ENCODE measurements at places on chromosomes 11 and 22.

DNA sequence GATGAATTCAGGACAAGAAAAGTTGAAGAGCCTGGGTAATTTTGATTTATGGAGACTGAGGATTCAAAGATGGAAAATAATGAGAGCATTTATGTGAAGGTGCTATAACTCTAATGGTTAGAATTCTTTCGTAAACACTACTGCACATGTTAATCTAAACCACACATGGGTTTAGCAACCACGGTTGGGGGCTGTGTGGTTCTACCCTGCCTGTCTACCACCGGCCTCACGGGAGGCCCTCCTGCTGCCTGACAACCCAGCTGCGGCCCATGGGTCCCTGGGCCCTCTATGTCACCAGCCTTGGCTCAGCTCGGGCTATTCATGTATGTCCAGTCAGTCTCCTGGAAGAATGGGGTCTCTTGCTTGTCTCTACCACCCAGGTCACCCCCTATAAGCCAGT, 68.5 kb upstream of the ARFGAP3 start:
- no peak for DNase-seq

- DNase-seq, result peak; percentile 10
Measured at GRCh38 chr11:47656260-47656885, 14.0 kb upstream of the MTCH2 start.

DNA sequence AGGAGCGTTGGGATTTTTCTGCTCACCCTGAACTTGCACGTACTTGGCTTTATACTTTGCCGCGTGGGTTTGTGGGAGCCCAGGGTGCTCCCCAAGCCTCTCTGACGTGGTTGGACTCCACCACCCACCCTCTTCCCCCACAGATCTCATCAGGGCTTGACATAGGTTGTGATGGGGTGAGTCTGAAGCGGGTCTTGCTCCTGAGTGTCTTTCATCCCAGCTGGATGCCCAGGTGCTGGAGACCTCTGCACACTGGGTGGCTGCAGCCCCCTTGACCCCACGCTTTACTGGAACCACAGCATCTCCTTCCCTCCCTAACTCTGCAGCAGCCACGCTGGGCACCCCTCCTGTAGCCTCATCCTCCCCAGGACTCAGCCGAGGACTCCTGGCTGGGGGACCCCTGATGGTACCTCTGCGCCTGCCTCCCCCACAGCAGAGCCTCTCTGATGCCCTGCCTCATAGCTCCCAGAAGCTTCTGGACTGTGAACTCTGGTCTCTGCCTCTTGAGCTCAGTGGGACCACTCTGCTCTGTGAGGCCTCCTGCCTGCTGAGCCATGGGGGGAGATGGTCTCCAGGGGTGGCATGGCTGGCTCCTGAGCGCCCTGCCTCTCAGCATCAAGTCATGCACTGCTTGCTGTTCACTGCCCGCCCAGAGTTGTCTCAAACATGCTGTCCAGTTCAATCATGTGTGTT, 45.2 kb downstream of the MYEOV start:
- no peak for DNase-seq

GRCh38 chr11:10605941-10606381, 37.5 kb upstream of the LYVE1 start:
- no peak for DNase-seq

- DNase-seq, result peak; percentile 52
Measured at GRCh38 chr11:111378861-111379601, at the start of gene POU2AF1. Gene POU2AF1 (minus strand): TSS chr11:111379275. CDS start chr11:111379177, 98 bp downstream.

DNA sequence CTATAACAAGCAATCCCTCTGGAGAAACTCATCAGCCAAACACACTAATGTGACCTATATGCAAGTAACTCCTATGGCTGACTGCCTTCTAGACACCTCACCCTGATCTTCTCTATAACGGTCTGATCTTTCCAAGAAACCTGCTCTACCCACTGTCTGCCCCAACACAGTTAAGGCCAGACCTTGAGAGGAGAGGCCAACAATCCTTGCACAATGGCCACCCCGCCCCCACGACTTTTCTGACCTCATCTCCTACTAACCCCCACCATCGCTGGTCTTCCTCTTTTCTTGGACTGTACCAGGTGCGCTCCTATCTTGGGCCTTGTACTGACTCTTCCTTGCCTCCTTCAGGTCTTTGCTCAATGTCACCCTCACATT, 12.5 kb downstream of the HIRA start:
- DNase-seq, result no peak

GRCh38 chr22:46935506-46936377, 173.3 kb downstream of the TBC1D22A start:
- no peak for DNase-seq

DNA sequence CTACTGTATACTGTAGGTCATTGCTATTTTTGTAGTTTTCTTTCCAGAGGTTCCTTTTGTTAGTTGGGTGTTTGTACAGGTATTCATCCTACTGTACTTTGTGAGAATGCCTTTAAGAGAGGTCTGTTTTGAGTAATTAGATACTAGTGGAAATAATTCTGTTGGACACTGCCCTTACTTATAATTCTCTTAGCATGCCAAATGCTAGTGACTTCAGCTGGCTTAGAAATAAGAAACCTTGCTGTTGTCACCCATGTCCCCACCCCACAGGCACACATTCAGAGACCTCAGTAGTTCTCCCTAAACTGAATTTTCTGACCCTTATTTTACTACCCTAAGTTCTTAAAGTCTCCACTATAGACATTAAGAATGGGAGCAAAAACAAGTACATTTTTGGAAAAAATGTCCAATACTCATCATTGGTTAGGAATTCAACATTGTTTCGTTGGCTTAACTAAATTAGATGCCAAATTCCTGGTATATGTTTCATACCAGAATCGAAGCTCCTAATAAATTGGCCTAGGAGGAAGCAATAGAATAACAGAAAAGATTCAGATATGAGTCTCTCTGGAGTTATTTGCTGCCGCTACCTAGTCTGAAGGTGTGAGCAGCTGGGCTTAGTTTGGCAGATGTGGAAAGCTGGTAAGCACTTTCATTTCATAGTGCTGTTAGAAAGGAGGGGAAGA, 28.4 kb downstream of the ZNF143 start:
- no peak for DNase-seq

- DNase-seq, result no peak
Measured at GRCh38 chr11:134398644-134399292, 13.3 kb downstream of the B3GAT1 start.

GRCh38 chr22:27574002-27574366, 227.6 kb downstream of the MN1 start:
- no peak for DNase-seq

All from NCI-H446 (cell line).